Left colon (tissue), 2 donors: ENCODE measurements at places on chromosomes 2 and 18. TPM values are rescaled to one million over a fixed set of nuclear protein-coding genes. Genes with fewer than 3 reads are reported as not detected.

DNA sequence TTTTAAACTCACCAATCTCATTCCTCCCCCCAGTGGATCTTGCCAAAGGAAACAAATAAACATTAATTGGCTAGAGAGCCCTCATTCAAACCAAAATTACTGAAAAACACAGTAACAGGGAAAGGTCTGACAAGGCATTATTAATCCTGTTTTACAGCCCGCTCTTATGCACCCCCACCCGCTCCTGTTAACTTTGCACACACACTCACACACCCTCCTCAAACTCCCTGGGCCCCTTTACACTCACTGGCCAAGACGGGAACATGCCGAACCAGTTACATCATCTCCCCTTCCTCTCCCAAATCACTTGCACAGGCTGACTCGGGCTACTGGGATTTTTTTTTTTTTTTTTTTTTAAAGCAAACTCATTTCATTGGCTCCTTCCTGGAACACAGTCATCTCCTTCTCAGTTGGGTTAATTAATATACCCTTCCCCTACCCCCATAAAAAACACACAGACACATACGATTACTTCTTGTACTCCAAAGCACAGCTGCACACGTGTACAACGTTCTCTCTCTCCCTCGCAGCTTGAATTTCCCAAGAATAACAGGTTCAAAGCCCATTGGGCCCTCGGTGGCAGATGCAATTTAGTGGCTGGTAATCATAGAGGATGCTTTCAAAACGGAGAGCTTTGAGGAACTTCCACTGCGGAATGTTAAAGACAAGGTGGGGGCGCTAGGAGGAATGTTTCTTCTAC is 31.8 kb downstream of the KLF7 start:
- DNase-seq, result no peak

DNA sequence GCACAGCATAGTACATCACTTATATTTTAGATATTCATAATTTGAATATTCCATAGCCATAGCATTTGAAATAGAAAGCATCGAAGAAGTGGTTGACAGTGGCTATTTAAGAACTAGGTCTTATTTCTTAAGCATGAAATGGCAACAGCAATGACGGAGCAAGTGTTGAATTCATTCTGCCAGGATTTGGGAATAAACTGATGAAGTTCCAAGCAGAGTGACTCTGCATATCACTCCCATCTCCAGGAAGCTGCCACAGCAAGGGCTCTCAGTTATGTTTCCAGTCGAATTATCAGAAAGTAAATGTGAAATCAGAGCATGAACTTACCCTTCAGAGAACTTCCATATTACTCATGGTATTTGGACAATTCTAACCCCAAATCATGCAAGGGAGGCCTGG is 208.1 kb downstream of the IKZF2 start:
- no peak for DNase-seq

GRCh38 chr2:241876528-241877196 is 7.1 kb downstream of the RTP5 start:
- DNase-seq, result no peak

- no peak for DNase-seq
Observed at GRCh38 chr2:116304328-116304727, 1510.2 kb upstream of the DDX18 start.

GRCh38 chr2:105553538-105554196 is 154.8 kb upstream of the FHL2 start:
- no peak for DNase-seq

DNA sequence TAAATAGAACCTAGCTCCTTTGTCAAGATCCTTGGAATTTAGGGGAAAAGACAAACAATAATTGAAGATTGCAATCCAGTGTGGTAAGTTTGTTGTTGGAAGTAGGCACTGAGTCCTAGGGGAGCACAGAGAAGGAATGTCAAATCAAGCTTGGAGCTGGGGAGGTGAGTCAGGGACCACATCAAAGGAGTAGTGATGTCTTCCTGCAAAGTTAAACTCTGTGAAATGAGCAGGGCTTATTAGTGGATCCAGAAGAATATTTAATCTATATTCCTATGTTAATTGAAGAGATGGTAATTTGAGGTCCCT is 41.7 kb upstream of the NABP1 start:
- no peak for DNase-seq

DNA sequence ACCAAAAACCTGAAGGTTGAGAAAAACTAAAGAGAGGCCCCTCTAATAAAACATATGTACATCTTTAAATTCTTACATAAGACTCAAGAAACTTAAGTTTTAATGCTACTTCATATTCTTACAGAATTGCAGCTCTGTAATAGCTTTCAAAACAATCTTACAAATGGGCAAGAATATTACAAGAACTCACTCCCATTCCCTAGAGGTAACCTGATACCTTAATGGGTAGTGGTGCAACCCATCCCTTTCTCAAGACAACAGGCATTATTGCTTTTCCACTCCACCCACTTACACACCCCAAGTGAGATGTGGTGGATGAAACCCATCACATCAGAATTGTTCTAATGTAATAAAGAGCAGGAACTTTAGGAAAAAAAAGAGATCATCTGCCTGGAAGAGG is 103.7 kb downstream of the RBMS1 start:
- DNase-seq, result no peak

GRCh38 chr2:142041996-142042395 is 88.8 kb downstream of the LRP1B start:
- DNase-seq, result no peak

GRCh38 chr18:70069382-70069781 is 121.7 kb upstream of the CD226 start:
- no peak for DNase-seq

GRCh38 chr18:42178376-42179080 is 223.5 kb downstream of the PIK3C3 start:
- no peak for DNase-seq

DNA sequence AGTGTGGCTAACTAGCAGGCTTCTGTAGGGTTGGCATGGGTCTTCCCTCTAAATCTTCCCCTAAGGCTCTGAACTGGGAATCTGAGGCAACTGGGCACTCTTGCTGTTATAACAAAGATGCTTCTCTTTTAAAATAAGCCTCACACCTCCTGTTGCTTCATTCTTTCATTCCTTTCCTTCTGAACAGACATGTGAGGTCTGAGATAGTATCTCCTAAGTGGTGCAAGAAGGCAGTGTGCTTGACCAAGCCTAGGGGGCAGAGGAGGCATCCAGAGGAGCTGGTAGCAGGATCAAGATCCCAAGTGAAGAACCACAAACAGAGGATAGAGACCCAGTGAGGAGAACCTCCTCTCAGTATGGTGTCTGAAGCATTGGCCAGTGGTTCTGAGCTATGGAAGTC is 90.9 kb downstream of the TTC27 start:
- no peak for DNase-seq

DNA sequence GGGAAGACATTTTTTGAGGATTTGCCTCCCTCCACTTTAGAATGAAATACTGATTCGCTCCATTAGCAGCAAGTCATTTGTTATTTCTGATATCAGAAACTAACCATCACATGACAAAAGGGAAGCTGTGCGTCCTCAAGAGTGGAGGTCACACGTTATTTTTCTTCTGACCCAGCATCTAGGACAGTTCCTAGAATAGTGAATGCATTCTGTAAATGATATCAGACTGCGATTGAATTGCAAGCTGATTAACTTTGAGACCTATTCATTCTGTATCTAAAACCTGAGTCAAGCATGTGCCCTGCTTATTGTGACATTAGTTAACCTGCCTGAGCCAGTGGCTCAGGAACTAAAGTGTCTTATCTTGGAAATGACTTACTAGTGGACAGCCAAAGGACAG is 10.1 kb downstream of the DAPL1 start:
- DNase-seq, result no peak

GRCh38 chr2:218264773-218265561 is 4.2 kb downstream of the GPBAR1 start:
- DNase-seq, result peak; percentile 77

IL37 gene
- total RNA-seq, result 1.5 TPM

MTCL1 gene
- total RNA-seq, result 4.1 TPM

SP9 gene
- total RNA-seq, result not detected

USP40 gene
- total RNA-seq, result 26.4 TPM

TMEM17 gene
- 0.84 TPM for total RNA-seq

UGT1A5 gene
- total RNA-seq, result 2.1 TPM

NYAP2 gene
- total RNA-seq, result not detected

CFAP65 gene
- total RNA-seq, result 0.76 TPM
